NCI-H774 (cell line): ENCODE measurements at places on chromosomes 12 and 14.

GRCh38 chr14:91310606-91311283 is 66.2 kb upstream of the GPR68 start:
- DNase-seq: no peak

- DNase-seq: no peak
Measured at GRCh38 chr14:32020882-32021281, 56.2 kb upstream of the ARHGAP5 start.

GRCh38 chr12:131671871-131672270 is 39.0 kb upstream of the SFSWAP start:
- DNase-seq: no peak

DNA sequence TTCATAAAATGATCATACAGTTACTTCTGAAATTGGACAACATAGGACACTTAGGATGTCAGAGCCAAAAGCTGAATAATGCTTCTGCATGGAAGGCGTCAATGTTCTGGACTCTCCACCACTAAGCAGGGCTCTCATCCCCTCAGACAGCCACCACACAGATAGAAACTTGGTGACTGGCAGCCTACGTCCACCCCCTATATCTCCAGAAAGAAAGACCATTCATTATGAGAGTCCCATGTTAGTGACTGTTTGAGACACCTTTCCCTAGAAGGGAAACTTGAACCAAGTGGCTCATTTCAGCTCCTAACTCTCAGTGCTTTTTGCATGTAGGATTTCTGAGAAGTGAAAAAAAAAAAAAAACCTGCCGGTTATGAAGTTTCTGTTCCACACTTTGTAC is 251.0 kb upstream of the FKBP4 start:
- no peak for DNase-seq

DNA sequence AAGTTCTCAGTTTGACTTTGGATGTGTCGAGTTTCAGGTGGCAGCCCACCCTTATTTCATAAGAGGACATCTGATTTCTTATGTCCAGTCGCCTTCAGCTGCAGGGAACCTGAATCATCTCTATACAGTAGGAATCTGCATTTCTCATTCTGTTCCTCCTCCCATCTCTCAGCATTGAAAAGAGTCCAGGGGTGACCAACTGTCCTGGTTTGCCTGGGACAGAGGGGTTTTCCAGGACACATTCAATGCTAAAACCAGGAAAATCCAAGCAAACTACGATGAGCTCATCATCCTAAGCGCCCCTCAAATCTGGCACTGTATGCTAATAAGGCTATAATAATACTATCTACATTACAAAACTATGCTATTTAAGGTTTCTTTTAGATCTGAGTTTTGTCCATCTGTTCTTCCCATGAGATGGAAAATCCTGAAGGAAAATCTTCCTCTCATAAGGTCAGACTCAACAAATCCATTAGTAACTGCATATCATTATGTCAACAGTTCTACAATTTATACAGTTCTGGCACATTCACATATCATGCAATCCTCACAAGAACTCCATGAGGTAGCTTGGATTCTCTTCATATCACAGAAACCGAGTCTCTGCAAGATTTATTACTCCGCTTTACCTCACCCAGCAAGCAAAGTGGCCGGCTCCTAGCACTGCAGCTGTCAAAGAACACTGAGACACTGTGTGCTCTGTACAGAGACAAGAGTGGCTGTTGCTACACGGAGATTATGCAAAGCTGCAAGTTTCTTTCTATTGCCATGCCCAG is 15.6 kb upstream of the CALM1 start:
- DNase-seq: no peak

DNA sequence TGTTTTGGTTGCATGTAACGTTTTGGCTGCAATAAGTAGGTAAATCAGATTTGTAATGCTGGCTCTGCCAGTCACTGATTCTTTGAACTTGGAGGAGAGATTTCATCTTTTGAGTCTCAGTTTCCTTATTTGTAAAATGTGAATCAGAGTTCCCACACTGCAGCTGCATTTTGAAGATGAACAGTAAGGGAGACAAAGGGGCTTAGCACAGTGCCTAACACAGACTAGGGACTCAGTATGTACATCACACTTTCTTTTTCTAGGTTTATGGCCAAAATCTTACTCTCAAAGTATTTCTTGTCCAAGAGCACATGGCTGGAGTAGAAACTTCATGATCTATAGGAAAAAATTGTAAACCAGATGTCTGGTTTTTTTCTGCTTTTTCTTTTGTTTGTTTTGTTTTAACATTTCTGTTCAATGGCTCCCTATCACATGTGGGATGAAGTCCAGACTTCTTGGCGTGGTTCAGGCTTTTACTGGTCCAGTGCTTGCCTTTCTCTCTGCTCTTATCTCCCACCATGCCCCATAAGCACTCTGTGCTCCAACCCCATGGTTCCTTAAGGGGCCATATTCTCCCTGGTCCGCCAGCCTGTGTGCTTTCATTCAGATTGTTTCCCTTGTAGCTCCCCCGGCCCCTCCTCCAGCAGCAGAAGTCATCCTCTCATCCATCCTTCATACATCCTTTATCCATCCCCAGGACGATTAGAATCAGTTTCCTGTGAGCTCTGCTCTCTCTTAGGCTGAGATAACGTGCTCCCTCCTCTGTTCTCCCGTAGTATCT is 58.0 kb downstream of the SYNE2 start:
- no peak for DNase-seq

DNA sequence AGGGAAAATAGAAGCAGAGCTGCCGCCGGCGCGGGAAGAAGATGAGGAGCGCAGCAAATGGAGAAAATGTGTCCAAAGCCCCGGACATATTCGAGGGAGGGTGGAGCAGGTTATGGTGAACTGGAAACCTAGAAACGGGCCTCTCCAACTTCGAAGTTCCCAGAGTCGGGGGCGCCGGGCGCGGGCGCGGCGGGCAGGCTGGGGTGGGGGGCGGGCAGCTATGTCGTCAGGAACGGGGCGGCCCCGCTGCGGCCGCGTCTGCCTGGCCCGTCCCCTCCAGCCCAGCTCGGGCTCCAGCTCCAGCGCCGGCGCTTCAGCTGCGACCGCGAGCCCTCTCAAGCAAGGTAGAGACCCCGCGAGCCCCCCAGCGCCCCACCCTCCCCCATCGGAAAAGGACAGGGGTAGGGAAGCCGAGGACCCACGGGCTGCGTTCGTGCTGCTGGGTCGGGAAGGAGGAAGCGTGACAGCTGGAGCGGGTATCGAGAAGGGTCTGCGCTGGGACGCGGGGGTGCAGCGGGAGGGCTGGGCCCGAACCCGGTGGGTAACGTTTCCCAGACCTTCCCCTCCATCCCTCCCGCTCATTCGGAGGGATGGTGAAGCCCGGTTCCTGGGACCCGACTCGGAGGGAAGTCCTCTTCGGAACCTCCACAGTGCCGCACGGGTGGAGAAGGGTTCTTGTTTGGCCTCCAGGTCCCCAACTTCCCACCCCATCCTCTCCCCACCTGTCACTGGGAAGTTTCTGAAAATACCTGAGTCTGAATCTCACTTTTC is 1.0 kb downstream of the DGKA start:
- DNase-seq: peak; percentile 8

DNA sequence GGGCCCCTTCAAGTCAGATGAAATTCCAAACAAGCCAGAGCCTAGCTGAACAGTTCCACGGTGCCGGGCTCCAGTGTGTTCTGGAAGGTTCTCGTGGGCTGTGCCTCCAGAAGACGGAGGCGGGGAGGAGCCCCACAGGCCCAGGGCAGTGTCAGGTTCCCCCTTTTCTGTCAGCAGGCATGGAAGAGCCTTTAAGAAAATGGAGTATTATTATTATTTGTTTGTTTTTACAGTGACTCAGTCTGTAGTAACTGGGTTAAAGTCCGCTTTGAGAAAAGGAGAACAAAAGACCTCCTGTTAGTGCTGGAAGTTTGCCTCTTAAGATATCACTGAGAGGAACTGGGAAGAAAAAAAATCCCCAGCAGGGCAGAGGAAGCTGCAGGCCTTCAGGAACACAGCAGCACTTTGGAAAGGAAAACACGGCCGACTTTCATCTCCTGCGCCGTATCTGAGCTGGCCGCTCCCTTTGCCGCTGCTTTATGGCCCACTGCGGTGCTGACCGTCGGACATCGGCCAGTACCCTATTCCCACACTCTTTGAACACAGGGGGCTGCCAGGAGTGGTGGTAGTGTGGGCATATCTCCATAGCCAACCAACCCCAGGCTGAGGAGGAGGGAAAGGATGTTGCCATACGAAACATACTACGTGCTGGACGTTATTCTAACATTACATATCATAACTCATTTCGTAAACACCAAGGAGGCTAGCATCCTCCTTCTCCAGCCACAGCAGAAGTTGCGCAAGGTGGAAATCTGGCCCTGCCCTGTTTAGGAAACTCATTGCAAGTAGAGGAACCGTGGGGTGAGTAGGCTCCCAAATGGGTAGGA is 194.0 kb downstream of the ZFP36L1 start:
- DNase-seq: no peak

GRCh38 chr12:112973011-112973735 is 5.1 kb upstream of the OAS2 start:
- DNase-seq: no peak

DNA sequence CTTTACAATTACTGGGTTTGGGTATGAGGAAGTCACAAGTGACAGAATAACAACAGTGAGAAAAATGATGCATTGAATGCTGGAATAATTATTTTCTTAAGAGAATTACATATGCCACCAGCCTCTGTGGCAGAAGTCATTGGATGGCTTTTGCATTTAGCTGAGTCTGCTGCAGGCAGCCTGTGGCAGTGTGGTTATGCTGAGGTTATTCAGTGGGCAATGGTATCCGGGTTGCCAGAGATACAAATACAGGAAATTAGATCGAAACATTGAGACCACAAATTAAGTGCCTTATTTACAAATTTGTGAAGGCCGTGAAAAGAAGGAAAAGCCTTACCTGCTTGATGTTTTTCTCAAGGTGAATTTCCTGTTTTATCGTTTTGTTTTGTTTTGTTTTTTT is 1050.0 kb downstream of the GALC start:
- DNase-seq: no peak

GRCh38 chr12:1213205-1213604 is 222.2 kb downstream of the ERC1 start:
- DNase-seq: no peak

DNA sequence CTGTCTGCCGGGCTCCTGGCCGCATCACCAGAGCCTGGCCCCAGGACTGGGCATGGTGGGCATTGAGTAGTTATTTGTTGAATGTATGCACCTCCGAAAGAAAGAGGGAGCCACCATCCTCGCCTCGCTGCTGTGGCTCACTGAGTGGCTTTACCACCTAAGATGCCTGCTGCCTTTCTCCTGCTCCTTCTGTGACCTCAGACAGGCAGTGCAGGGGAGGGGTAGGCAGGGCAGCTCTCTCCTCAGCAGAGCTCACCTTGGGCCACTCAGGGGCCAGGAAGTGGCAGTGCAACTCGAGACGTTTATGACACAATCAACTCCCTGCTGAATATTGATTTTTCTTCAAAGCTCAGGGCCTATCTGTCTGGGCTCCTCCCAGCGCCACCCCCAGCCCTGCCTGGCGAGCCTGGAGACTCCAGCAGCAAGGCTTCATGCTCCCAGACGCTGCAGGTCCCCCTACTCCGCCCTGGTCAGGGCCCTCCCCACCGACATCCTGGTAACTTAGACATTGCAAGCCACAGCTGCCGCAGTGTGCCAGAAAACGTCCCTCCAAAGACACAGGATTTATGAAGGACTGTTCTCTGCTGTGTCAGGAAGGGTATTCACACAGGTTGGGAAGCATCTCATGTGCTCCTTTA is 84.3 kb upstream of the DIO3 start:
- no peak for DNase-seq

- no peak for DNase-seq
Measured at GRCh38 chr14:64364907-64365306, 23.2 kb upstream of the MTHFD1 start.

GRCh38 chr14:100448376-100448775 is 125.2 kb downstream of the SLC25A47 start:
- no peak for DNase-seq

DNA sequence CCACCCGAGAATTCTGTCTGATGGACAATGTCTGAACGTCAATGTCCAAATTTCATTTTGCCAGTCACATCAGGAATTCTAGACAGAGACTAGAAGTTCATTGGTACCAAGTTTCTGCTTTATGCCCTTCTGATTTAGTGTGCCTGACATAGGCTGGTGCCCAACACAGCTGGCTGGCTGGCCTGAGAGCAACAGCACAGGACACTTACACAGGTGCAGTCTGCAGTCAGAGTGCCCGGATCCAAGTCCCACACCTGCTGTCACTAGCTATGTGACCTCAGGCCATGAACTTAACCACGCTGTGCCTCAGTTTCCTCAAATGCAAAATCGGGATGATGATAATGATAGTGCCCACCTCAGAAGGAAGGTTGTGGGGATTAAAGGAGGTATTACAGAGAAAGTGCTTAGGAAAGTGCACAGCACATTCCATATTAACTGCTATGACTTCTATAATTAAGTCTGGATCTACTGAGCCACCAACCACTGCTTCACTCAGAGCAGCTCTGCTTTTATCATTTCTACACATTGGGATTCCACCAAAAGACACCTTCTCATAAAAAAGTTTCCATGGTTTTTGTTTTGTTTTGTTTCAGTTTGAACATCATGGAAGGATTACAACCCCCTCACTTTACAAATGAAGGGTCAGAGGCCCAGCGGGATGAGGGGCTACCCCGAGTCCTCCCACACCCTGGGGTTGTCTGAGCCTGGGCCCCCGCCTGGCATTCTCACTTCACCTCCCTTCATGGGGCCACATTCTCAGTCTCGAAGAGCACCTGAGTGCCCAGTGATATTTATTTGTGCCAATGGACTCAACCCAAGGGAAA is 168.8 kb upstream of the BCL2L14 start:
- DNase-seq: no peak

DNA sequence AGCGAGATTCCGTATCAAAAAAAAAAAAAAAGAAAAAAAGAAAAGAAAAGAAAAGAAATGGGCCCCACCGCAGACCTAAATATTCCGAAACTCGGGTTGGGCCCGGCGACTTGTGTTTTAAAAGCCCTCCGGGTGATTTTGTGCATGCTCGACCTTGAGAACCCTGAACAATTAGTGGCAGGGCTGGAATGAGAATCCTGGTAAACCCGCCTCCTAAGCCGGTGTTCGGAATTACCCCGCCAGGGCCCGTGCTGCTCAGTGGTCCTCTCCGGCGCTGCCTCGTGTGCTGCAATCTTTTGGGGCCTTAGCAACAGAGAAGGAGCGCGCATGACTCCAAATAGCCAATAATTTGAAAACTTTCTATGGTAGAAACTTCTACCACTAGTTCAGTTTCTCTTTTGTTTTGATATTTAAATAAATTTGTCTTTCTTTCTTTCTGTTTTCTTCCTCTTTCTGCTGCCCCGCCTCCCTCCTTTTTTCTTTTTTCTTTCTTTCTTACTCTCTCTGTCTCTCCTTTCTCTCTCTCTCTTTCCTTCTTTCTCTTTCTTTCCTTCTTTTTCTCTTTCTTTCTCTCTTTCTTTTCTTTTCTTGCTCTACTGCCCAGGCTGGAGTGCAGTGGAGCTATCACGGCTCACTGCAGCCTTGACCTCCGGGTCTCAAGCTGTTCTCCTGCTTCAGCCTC is 1.5 kb upstream of the GALNT6 start:
- DNase-seq: peak; percentile 18

GRCh38 chr12:109615556-109616229 is 42.1 kb downstream of the MVK start:
- DNase-seq: no peak

GRCh38 chr14:71206766-71207371 is 299.6 kb downstream of the PCNX1 start:
- DNase-seq: no peak
